HuH-7 (cell line): ENCODE measurements at places on chromosomes 7 and 10.
A peak's percentile ranks its signal among the peaks of the same experiment; 100 is the strongest.

DNA sequence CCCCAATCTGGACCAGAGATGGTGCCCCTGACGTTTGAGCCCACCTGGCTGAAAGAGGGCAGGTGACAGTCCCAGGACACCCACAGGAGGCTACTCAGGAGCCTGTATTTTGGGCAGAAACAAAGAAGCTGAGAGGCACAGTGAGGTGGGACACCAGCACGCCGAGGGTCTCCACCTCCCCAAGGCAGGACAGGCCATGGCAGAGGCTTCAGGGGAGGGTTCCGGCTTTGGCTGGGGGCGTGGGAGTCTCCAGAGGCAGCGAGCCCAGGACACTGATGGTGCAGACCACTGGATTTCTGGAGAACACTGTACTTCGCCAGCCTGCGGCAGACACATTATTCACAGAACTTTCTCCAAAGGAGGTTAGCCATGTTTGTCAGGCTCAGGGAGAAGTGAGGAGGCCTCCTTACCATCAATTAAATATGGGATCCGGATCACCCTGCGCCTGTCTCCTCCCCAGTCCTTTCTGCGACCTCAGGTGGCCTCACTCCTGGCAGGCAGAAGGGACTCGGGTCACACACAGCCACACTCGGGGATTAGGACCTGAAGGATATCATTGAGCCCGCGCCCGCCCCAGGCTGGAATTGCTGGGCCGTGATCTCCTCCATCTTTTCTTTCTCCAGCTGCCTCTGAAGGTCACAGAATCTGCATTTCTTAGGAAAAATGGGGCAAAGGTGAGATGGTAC lies 98.3 kb downstream of the MKI67 start:
- no peak for DNase-seq

GRCh38 chr7:20661884-20662283 lies 46.4 kb downstream of the ABCB5 start:
- no peak for DNase-seq

DNA sequence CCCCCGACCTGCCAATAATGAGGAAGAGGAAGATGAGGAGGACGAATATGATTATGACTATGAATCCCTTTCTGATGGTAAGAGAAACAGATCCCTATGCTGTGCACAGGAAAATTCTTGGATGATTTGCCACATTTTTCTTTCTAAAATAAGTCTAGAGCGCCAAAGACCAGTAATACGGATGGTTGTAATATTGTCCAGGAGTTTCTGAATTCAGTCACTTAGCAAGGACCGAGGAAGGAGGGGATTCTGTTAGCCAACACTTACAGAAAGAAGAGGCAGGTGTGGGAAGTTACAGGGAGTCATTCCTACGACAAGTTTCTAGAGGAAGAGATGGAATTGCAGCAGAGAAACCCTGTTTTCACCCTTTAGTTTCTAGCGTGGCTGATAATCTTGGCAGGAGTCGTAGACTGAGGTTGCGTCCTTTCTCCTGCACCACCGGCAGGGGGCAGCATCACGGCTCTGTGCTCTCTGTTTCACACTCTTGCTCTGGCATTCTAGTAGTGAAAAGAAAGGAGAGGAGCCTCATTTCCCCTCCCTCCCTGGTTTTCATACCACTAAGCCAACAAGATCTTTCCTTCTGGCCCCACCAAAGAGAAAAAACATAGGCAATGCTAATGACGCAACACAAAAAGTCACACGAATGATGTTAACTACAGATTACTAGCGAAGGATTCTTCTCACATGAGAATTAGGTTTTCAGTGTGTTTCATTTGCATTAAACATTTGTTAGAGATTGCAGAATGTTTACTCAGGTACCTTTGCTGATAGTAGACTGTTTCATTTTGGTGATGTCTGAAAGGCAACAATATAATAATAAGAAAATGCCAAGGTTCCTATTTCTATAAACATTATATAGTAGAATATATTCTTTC lies 82.7 kb downstream of the NOC3L start:
- peak; percentile 37 for DNase-seq

- DNase-seq = no peak
These were observed 248.4 kb downstream of the BMPER start for GRCh38 chr7:34153656-34154270.

- DNase-seq = no peak
These were observed 57.7 kb downstream of the ATAD1 start for GRCh38 chr10:87760195-87760905.

GRCh38 chr10:79260811-79261740 lies 86.2 kb upstream of the PPIF start:
- DNase-seq = peak; percentile 28

DNA sequence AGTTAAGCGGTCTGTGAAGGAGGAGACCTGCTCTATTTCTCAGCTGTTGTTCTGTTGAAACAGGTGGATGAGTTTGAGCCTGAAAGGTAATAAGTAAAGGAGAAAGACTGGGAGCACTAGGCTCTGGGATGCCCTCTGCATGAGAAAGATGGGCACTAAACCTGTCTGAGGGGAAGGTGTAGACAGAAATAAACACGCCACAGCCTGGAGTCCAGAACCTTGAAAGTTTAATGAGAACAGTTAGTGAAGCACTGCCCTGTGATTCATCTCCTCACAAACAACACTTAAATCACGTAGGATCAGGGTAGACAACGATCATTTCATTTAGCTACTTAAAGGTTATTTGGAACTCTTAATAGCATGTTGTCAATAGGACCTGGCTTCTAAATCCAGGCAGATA lies 193.1 kb downstream of the PHTF2 start:
- DNase-seq = no peak

DNA sequence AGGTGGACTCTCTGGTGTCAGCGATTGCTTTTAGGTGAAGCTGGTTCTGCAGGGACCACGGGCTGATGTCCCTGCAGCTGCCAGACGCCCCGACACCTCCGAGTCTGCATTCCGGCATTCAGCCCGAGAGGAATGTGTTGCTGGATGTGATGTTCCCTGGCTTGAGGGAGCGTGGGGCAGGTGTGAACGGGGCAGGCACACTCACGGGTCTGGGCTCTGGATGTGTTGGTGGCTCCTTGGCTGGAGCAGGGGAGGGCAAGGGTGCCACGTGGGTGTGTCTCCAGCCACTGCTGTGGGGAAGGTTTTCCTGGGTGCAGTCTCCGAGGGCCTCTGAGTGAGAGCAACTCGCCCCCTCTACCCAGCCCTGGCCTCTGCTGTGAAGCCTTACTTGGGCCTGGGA lies 140.5 kb downstream of the CAMK1D start:
- no peak for DNase-seq

DNA sequence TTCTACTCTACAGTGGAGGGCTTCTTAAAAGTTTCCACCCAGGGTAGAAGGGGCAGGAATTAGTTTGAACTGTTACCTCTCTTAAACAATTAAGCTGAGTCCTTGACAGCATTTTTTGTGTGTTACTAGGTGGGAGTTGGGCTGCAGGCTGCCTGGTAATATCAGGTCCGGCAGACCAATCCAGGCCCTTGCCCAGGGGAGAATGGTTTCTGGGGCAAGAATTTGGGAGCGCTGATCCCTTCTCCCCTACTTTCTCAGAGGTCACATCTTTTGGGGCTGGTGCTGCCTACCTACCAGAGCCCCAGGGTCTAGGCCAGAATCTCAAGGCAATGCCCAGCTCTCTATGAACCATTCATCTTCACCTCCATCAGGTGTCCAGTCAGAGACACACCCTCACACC lies 1.6 kb downstream of the PPRC1 start:
- no peak for DNase-seq

GRCh38 chr10:112461029-112461887 lies 14.2 kb downstream of the VTI1A start:
- no peak for DNase-seq

GRCh38 chr7:112537822-112538387 lies 57.1 kb downstream of the LSMEM1 start:
- no peak for DNase-seq

DNA sequence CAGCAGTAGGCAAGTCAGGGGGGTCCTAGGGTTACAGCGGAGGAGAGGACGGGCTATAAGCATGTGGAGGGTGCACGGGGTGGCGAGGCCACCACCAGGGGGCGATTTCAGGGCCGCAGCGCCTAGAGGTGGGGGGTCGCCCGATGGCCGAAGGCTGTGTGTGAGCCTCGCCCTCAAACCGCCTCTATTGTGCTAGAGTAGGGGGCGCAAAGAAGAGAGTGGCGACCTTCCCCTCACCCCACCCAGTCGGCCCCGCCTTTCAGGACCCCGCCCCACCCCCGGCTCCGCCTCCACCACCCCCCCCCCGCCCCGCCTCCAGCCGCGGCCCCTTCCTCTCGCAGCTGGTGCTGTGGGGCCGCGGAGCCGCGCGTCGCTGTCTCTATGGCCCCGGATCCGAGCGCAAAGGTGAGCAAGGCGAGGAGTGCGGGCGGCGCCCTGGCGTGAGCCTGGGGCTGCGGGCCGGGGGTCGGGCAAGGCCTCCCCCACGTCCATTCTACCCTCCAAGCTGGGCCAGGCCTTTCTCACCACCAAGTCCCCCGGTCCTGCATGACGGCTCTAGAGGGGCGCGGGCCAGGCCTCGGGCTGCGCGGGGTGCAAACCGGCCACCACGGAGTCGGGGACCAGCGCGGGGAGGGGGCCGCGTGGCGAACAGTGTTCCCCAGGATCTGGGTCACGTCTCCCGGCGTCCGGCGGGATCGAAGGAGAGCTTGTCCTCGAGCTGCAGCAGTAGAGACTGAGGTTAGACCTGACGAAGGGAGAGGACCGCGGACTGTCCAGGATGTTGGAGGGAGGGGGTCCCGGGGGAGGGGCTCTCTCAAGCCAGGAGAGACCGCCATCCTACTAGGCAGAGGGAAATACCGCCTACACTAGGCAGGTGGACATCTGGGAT lies at the start of gene SEMA4G:
TSS of gene SEMA4G (plus strand) at position 318 of the 889 bp plus-strand sequence. CDS start 3,409 bp downstream, outside the sequence.
- DNase-seq = peak; percentile 75

DNA sequence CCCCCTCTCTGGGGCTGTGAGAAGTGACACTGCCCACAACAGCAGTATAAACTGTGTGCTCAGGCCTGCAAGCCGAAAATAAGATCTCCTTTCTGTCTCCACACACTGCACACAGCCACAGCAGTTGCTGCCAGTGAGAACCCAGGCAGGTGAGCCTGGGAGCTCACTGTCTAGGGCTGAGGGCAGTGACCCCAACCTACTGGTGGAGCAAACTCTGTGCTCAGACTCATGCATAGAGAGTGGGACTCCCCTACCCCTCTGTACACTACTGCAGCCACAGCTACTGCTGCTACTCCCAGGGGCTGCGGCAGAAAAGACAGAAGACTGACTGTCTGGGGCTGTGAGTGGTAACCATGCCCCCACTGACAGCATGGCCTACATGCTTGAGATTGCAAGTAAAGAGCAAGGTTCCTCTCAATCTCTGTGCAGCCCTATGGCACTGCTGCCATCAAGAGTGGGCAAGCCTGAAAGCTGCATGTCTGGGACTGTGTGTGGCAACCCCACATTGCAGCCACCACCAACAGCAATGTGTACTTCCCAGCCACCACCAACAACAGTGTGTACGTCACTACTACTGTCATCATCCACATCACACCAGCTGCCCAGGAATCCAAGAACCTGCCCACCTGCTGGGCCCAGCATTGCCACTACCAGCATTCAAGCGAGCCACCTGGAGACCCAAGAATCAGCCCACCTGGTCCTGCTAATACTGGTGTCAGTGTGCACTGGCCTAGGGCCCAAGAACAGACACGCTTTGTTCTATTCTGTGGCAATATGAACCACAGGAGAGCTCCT lies 226.1 kb downstream of the XPNPEP1 start:
- DNase-seq = no peak

DNA sequence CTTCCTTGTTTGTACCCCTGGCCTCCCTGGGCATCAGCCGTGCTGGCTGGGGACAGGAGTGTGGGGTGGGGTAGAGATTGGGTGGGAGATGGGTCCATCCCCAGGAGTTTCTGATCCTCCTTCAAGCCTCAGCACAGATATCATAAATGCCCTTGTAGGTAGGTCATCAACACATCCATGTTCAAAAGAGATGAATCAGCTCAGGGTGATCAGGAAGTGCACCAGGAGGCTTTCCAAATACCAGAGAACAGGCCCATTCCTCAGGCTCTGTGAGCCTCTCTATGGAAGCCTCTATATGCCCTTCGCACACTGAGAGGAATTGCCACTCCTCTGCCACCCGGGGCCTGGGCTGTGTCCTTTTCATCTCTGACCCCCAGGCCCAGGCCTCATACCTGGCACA lies 31.9 kb upstream of the ADCYAP1R1 start:
- DNase-seq = no peak

GRCh38 chr7:157817433-157817832 lies 480.6 kb downstream of the DNAJB6 start:
- DNase-seq = no peak

DNA sequence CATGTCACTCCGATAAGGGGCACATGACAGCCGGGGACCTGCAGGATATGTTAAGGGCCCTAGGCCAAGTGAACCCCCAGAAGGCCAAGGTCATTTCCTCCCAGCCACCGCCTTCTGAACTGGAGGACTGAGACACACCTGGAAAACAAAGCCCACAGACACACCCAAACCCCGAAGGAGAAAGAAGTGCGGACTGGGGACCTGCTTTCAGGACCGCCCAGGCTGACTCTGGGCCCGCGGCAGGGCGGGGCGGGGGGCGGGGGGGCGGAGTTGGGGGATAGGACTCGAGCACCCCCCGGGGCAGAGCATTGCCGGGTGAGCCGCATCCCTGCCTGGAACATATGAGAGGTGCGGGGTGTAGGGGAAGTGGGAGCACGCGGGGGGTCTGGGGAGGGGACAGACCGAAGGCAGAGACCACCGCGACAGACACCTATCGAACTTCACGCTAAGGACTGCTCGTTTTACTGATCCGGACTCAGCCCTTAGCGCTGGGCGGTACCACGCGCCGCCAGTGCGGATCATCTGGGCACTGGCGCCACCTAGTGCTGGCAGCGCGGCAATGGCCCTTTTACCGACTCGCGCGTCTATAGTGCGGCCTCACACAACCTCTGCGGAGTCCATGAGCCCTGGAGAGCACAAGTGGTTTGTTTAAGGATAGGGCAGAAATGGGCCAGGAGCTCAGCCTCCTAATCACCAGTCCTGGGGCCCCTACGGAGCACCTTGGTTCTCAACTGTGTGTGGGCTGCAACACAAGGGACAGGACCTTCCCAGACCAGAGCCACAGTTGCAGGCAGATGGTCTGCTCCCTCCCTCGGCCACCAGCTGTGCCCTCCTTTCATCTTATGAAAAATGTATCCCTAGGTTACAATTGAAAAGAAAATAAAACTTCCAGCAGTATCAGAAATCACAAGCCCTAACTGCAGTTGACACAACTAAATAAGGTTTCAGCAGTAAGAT lies 157.6 kb downstream of the HERPUD2 start:
- peak; percentile 84 for DNase-seq

DNA sequence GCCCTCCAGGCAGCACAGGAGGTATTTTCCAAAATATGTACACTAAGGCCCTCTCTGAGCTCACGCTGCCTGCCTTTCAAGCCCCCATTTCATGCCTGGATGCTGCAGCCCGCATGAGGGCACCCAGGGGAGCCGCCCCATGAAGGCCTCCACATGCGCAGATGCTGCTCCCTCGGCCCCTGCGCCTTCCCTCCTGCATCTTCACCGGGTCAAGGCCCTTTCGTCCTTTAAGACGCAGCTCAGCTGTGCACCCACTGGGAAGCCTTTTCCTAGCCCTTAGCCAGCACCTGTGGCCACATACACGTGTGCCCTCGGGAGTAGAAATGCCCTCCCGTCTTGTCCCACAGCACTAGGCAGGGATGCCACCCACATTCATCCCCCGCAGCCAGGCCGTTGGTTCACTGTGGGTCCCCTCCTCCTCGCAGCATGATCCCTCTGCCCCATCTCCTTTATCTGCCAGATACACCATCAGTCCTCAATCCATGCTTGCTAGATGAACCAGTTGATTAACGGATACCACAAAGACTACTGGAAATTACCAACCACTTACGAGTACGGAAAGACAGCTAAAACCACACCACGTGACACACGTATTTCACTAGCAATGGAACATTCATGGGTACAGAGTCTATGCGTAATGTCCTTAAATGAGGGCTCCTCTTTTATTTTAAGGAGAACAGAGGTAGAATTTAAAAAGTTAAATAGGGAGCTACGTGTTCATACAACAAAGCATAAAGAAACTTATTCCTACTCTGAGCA lies 278.0 kb downstream of the TNS3 start:
- DNase-seq = no peak
